Kidney (tissue), 22 donors: ENCODE measurements at places on chromosomes 4 and X.

DNA sequence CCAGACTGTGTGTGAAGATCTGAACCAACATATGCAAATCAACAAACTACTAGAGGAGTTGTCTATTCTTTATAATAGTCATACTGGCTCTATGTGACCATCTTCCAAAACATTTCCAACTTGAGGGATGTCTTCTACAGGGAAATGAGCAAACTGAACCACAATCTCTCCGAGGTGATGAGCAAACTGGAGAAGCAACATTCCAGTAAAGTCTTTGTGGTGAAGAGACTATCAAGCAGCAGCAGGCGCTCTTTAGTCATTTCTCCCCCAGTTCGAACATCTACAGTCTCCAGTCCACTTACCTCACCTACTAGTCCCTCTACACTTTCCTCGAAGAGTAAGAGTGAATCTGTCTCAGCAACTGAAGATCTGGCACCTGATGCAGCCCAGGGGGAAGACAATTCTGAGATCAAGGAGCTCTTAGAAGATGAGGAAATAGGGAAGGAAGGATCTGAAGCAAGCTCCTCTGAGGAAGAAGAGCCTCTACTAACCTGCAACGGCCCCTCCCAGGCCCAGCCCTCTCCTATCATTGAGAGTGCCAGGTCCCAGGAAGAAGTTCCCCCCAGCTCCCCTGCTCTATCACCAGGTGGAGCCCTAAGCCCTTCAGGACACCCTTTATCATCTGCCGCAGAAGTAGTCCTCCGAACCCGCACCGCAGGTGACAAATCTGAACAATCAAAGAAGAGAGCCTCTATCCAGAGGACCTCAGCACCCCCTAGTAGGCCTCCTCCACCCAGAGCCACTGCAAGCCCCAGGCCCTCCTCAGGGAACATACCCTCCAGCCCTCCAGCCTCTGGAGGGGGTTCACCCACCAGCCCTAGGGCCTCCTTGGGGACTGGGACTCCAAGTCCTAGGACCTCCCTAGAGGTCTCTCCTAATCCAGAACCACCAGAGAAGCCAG is 98.1 kb downstream of the HNRNPD start:
- DNase-seq, result no peak

GRCh38 chr4:23484689-23485088 is 405.2 kb downstream of the PPARGC1A start:
- DNase-seq, result no peak

GRCh38 chrX:38052096-38052495 is 45.7 kb downstream of the SYTL5 start:
- no peak for DNase-seq

DNA sequence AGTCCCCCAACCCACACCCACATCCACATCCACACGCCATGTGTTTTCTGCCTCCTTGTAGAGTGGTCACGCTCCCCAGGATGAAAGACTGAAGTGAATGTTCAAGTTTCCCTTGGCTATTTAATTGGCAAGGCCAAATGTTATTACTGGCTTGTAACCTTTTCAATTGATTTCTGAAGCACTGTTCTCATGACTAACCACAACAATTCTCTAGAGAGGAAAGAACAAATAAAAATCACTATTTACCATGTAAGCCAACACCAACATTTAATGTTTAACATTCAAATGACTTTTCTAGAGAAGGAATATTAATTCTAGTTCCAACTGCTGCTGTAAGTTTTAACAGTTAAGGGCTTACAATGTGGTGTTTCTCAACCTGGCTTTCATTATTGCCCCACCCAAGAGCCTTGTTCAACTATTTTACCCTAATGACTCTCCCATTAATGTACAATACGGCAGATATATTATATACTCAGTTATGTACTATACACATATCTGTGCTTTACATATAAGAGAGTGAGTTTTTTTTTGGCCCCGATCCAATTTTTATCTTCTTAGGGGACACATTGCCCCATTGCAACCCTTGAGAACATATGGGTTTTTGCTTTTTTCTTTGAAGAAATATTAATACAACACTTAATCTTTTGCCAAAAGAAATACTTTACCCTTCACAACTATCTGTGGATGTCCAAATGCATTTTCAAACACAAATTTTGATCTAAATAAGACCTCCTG is 46.5 kb downstream of the RELL1 start:
- DNase-seq, result no peak

GRCh38 chrX:55357236-55357635 is 92.5 kb upstream of the PAGE3 start:
- no peak for DNase-seq

DNA sequence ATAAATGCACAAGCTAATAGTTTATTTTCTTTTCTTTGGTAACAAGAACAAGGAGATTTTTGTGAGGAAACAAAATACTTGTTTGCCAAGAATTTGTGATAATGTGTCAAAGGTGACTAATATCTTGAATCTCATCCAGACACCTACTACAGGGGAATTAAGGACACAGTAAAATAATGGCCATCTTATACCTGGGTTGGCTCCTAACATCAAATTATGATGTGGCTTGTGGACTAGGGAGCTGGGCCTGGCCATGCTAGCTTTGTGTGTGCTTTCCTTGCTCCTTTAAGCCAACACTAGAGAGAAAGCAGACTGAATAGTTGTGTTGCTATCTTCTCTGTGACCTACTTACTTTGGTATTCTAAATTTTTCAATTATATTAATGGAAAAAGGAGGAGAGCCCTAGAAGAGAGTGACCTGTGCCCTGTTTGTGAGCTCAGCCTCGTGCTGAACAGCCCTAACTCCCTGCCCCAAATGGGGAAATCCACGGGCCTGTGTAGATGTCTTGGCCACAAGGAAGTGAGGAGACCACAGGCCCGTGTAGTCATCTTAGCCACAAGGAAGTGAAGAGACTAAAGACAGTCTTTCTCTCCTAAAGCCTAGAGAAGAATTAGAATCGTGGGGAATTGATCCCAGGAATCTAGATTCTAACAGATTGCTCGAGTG is 23.3 kb downstream of the ARHGAP24 start:
- no peak for DNase-seq

GRCh38 chr4:130322439-130322838 is 1226.5 kb downstream of the C4orf33 start:
- DNase-seq, result no peak

DNA sequence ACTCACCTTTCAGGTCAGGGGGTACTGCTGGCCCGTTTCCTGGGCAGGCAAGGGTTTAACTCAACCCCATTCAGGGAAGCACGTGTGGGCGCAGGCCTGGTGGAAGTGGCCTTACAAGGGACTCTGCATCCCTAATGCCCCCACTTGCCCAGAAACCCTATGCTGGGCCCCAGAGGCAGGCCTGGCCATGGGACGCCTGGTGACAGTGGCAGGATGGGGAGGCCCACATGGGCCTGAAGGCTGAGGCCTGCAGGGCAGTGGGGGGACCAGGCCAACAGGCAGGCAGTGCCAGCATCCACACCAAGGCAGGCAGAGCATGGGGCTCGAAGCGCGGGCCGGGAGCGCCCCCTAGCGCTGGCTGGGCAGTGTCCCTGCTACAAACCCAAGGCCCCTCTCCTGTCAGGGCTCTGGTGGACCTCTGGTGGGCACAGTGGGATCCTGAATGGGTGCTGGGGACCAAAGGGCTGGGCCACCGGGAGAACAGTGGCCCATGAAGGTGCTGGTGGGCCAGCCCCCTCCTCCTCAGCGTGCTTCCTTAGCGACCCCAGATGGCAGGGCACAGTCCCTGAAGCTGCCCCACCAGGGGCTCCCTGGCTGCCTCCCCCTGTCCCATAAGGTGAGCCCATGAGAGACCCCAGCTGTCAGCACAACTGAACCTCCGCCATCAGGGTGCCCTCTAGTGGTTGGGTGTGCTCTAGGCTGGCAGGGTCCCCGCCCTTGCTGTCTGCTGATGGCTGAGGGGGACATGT is 16.8 kb downstream of the FGFR3 start:
- peak; percentile 82 for DNase-seq

DNA sequence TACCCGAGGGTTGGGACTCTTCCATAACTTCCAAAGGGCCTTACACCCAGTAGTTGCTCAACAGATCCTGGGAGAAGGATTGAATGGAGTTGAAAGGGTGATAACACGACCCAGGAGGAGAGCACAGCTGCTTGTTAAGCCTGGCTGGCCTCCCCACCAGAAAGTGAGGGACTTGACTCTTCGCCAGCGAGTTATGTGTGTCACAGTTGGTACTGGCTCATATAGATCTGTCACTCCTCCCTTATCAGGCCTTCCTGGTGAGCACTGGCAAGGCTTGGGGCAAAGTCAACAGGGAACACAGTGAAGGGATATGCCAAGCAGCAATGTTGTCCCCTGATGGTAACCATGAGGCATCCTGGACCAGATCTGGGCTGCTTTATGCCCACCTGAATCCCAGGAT is 35.8 kb downstream of the APLN start:
- no peak for DNase-seq

GRCh38 chr4:88836216-88836615 is 138.6 kb upstream of the NAP1L5 start:
- no peak for DNase-seq

DNA sequence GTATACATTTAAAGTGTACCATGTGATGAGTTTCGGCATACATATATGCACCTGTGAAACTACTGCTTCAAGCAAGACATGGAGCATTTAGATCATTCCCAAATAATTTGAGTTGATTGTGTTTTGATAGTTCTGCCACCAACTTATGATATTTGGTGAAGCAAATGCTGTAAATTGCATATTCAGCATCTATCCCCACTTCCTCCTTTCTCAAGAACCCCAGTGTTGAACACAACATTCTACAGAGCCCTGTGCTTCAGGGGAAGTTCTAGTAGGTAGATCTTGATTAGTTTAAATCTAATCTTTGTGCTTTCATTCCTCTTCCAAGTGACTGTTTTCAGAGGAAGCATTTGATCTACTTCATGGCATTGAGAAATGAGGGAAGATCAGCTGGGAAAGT is 5.4 kb upstream of the SHROOM3 start:
- DNase-seq, result no peak

- DNase-seq, result no peak
These were observed 764.1 kb upstream of the TENM3 start for GRCh38 chr4:181479141-181479540.

- no peak for DNase-seq
These were observed 46.8 kb downstream of the ZNF141 start for GRCh38 chr4:384311-385010.
